Fibroblast of mammary gland (primary cell): ENCODE measurements at places on chromosomes 16 and 17.
A peak's percentile ranks its signal among the peaks of the same experiment; 100 is the strongest.

DNA sequence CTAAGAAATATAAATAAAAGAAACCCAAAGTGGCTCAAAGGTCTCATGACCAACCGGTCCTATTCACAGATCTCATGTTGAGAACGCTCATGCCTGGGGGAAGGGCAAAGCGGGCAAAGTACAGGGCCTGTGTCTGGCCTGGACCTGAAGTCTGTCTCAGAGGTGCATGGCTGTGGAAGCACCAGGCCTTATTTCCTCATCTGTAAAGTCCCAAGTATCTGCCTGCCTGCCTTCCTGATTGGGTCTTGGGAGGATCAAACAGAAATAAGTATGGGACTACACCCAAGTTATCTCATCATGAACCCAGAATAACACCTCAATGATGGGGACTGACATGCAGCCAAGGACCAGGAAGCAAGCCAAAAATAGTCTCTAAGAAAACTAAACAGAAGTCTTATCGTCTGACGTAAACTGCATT lies 14.2 kb downstream of the AXIN2 start:
- peak; percentile 55 for DNase-seq

DNA sequence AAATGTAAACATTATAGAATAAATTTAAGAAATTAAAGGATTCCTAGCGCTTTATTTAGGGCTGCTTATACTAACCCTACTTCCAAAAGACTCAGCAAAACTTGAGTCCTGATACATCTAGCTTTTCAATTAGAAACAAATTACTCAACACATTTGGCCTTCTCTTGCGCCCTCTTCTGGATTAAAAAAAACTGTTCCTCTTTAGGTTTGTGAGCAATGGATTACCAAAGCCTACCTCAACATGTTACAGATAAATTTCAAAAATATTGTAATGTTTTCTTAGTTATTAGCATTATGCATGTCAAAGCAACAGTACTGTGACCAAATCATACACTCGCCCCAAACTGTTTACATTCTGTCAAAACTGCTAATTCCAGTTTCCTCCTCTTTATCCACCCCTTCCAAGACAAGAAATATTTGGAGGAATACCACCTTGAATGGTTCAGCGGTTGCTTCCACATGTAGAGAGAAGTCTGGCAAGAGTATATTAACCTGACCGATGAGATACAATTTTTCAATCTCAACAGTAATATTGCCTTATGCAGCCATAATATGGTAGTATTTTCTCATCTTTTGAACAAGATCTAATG lies 2.7 kb downstream of the NUFIP2 start:
- DNase-seq = peak; percentile 82

GRCh38 chr17:35252651-35253050 lies 9.8 kb downstream of the SLFN5 start:
- DNase-seq = peak; percentile 33

- DNase-seq = peak; percentile 71
These were observed 1.9 kb downstream of the CMC2 start for GRCh38 chr16:81004646-81005353.

GRCh38 chr17:61139219-61139618 lies 260.4 kb upstream of the TBX2 start:
- peak; percentile 73 for DNase-seq

GRCh38 chr17:55299162-55299838 lies 34.5 kb downstream of the HLF start:
- no peak for DNase-seq

GRCh38 chr17:82023447-82024241 lies 539 bp downstream of the LRRC45 start:
- DNase-seq = no peak

GRCh38 chr16:59252317-59252716 lies 518.2 kb upstream of the GOT2 start:
- DNase-seq = no peak

DNA sequence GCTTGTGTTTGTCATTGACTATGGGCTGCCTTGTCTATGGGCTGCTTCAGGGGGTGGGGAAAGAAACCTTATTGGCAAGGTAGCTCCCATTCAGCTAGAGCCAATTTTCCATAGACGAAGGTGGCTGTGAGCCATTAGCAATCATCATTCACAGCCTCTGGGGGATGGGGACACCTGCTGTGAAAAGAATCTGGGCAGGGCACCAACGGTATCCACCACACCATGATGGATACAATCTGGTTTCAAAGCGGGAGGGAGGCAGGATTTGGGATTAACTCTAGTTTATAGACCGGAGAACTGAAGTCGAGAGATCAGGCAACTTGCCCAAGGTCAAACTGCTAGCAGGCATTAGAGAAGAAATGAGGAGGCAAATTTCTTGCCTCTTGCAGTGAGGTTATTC lies 182.3 kb downstream of the SHISA9 start:
- DNase-seq = no peak

DNA sequence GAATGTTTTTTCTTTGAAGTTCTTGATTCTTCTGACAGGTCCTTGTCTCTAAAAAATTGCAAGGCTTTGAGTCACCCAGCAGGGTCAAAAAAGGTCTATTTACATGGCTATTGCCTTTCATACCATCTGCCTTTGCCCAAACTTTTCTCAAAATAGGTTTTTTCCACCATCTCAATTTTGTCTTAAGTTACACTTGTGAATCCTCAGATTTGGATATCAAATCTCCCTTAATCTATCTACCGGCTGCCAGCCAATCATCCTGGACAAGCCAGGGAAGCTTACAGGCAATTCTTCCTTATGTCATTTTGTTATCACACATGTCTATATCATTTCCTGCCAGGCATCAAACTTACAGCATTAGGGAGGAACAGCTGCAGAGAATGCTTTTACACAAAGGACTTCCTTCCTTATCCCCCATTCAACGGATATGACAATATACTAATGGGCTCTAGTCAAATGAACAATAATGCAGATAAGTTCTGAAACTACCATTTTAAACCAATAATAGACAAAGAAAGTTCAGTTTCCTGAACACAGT lies 104.1 kb upstream of the CORO6 start:
- DNase-seq = peak; percentile 22
